ENCODE measurements at places on chromosomes 2 and 18. TPM values are rescaled to one million over a fixed set of nuclear protein-coding genes. Genes with fewer than 3 reads are reported as not detected.

ZNF521 gene
- polyA plus RNA-seq: not detected

NXPH2 gene
- polyA plus RNA-seq: not detected

TMEM198 gene
- not detected for polyA plus RNA-seq

ZNF396 gene
- 1.1 TPM for polyA plus RNA-seq

MREG gene
- polyA plus RNA-seq: 0.11 TPM

GTF2A1L gene
- not detected for polyA plus RNA-seq

SNRNP27 gene
- 66.0 TPM for polyA plus RNA-seq

NOTO gene
- polyA plus RNA-seq: not detected

DAW1 gene
- not detected for polyA plus RNA-seq

PLA2R1 gene
- not detected for polyA plus RNA-seq

OBSL1 gene
- not detected for polyA plus RNA-seq

GPAT2 gene
- polyA plus RNA-seq: 3.6 TPM

IL1RL1 gene
- polyA plus RNA-seq: not detected

- DNase-seq: no peak
Observed at GRCh38 chr2:219634951-219635751, 7.7 kb downstream of the SLC4A3 start.

DNA sequence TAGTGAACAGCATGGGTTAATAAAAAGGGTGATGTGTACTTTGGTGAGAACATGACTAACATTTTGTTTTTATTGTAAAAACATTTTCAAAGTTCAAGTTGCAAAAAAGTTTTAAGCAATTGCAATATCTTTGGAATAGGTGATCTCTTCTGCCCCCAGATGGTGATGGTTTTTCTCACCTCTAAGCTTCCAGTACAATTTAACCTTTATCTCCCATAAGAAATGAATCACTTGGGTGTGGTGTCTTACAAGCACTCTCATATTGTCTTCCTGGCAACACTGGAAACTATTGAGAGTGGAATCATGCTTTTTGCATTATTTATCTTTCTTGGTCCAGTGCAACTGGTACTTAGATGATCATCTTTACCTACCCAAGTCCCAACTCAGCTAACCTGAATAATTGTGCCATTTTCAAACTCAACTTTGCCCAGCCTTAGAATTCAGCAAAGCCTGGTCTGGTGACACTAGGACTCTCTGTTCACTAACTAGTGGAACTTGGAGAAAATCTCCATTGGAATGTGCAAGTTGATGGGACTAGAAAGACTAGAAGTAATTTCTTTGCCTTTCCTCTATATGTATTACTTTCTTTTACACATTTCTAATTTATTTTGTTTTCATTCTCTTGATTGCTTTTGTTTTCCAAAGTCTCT, 964.7 kb upstream of the ZEB2 start:
- no peak for DNase-seq

GRCh38 chr18:54223568-54224241, 764 bp downstream of the MBD2 start:
- DNase-seq: no peak

- no peak for DNase-seq
Observed at GRCh38 chr18:62881509-62882016, 166.2 kb downstream of the PHLPP1 start.

DNA sequence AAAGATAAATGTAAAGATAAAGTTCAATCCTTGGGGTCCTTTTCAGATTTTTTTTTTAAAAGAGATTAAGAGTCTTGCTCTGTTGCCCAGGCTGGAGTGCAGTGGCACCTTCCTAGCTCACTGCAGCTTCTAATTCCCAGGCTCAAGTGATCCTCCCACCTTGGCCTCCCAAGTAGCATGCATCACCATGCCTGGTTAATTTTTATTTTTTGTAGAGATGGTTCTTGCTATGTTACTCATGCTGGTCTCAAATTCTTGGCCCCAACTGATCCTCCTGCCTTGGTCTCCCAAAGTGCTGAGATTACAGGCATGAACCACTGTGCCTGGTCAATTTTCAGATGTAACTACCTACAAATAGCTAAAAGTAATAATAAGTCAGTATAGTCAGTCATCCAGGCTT, 21.1 kb downstream of the NFE2L2 start:
- DNase-seq: no peak

GRCh38 chr18:61551586-61551985, 218.4 kb downstream of the CDH20 start:
- peak; percentile 27 for DNase-seq

DNA sequence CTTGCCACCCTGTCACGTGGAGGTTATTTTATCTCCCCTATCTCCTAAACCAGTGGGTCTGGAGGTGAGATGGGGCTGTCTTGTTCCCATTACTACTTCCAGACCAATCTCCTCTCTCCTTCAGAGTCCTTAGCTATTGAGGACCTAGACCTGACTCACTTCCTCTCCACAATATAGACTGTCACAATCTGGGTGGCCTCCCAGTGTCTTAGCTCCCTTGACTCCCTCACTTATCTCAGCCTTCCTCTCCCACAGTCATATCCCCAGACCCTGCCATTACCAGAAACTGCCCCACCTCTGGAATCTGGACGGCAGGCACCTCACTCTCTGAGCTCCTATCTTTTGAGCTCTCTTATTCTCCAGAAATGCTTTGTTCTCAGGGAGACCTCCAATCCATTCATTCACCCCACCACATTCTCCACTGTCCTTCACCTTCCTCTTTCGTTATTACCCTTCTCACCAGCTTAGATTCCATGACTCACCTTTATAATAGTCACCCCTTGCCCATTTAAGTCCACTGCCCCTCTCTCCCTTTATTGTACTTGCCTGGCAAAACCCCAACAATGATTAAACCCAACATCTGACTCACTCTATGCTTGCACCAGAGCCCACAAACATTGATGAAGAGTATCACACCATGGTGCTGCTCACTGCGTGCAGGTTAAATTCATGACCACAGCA, 23.3 kb upstream of the SIX3 start:
- DNase-seq: no peak

GRCh38 chr2:221517696-221518151, 54.4 kb downstream of the EPHA4 start:
- peak; percentile 93 for DNase-seq

DNA sequence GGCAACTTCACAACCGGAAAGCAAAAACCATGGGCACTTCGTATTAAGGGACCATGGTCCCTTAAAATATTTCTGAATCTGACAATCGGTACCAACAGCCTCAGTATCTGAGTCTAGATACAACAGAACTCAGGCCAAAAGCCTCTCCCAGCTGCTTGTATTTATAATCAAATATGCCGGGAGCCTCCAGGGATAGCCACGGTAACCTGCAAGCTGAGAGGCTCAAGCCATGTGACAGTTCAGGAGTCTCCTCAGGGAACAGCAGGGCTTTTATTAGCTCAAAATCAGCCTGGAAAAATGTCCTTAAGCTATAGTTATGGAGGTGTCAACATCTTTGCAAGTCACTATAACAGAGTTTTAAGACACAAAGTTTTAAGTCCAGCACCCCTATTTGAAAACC, 352.8 kb upstream of the GYPC start:
- DNase-seq: no peak

DNA sequence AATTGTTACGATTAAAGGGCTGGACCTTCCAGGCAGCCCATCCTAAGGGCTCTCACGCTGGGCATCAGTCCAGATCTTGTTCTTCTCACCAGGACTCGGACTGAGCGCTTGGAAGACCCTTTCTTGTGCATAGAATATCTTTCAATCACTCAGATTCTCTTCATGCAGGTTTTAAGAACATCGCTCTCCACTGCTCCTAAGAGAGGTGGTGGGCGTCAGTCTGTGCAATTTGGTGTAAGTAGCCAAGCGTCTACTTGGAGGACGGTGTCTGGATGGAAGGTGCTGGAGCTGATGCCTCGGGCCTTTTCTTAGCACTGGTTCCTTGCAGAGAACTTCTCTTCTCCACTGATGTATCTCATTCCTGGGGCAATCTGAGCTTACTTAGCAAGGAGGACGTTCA, 68.7 kb downstream of the ASB1 start:
- no peak for DNase-seq

DNA sequence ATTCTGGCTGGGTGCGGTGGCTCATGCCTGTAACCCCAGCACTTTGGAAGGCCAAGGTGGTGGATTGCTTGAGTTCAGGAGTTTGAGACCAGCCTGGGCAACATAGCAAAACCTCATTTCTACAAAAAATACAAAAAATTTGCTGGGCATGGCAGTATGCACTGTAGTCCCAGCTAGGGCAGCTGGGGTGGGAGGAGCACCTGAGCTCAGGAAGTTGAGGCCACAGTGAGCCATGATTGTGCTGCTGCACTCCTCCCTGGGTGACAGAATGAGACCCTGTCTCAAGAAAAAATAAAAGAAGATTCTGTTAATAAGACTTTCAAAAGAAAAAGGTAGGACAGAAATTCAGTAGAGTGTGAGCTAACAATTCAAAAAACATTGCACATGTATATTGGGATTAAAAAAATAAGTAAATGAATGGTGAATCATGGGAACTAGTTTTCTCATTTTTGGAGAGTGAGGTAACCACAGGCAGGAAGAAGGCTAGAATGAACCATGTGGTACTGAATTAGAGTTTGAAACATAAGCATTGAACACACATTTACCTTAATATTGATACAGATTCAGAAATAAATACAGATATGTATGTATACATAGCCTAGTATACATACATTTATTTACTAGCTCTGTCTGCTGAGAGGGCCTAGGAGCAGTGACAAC, 53.5 kb downstream of the NCOA1 start:
- DNase-seq: no peak

- no peak for DNase-seq
Observed at GRCh38 chr2:172021074-172021931, 21.6 kb downstream of the METAP1D start.

- no peak for DNase-seq
Observed at GRCh38 chr18:41982942-41983660, 28.1 kb downstream of the PIK3C3 start.

DNA sequence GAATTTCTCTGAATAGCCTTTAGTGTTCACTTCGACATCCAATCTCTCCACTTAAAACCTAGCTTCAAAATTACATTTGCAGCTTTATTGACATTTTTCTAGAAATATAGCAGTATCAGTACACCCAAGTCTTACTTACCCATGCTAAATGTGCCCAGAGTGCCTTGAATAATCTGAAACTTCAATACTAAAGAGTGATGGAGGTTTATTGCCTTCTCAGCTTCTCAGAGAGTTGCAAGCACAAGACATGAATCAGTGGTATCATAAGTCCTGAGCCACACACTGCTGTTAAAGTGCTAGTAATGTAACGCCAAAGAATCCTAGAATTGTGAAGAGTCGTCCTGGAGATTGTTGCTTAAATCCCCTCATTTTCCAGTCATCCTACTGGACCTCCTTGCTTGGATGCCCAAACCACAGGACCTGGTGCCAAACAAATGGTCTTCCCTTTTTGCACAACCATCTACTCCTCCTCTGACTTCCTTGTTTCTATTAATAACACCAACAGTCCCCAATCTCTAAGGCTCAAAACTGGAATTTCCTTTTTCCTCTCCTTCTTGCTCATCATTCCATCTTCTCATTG, 83.2 kb upstream of the SPATS2L start:
- no peak for DNase-seq

GRCh38 chr2:66665124-66665984, 230.4 kb downstream of the MEIS1 start:
- DNase-seq: no peak

GRCh38 chr2:148338541-148338940, 306.0 kb upstream of the EPC2 start:
- DNase-seq: no peak

- DNase-seq: no peak
Observed at GRCh38 chr2:39661826-39662225, 3.9 kb upstream of the TMEM178A start.

- no peak for DNase-seq
Observed at GRCh38 chr18:61982475-61982874, 89.7 kb upstream of the RNF152 start.

- DNase-seq: no peak
Observed at GRCh38 chr2:121666042-121666441, 16.8 kb upstream of the CLASP1 start.

- DNase-seq: no peak
Observed at GRCh38 chr2:96393989-96394761, 58.6 kb downstream of the NCAPH start.

DNA sequence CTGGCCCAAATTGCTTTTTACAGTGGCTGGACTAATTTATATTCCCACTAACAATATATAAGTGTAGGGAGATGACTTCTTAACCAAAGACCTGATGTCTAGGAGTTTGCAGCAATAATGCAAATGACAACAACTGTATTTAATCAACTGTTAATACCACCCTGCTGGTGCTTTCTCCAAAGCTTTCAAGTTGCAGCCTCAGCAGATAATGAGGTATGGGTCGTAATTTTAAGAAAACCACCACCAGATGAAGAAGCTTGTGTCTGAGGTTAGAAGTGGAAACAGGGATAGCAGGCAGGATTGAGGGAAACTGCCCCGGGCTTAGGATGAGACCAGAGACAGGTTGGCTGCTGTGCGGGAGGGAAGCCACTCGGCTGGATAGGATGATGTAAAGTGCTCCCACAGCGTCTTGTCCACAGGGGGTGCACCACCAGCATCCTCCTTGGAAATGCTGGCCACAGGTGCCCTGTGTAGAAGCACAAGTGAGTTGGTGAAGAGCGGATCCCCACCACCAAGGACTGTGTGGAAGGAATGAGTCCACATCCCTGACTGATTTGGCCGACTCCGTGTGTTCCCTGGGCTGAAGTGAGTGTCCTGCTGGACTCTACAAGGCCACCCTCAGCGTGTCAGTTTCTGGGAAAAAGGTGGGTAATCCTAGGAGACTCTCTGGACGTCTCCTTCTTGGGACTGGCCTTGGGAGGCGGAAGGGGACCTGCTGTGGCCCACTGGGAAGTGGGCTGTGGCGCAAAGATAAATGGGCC, 76.1 kb upstream of the SMAD2 start:
- DNase-seq: no peak

- no peak for DNase-seq
Observed at GRCh38 chr2:83900862-83901261, 558.2 kb downstream of the SUCLG1 start.

DNA sequence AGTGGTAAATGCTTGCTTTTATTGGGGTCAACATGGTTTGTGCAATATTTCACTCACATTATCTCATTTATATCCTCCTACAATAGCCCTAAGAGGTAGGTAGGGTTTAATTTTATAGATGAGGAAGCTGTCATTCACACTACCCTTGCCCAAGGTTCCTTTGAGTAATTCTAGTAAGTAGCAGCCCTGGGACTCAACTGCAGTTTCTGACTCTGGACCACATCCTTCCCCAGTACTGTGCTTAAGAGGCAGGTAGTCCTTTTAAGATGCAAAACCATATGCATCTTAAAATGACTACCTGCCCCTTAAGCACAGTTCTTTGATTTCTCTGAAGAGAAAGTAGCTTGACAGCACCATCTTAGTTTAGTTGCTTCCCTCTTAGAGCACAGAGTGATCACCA, 15.7 kb upstream of the NT5C1B start:
- DNase-seq: peak; percentile 9

- DNase-seq: no peak
Observed at GRCh38 chr2:112198780-112199179, 56.1 kb downstream of the ZC3H8 start.

- no peak for DNase-seq
Observed at GRCh38 chr2:104885119-104885782, 31.3 kb downstream of the POU3F3 start.

Data from CD4-positive, alpha-beta memory T cell (primary cell).